ENCODE measurements at places on chromosomes 7 and 10.

GRCh38 chr10:119908166-119908565, 15.6 kb downstream of the SEC23IP start:
- DNase-seq, result no peak

DNA sequence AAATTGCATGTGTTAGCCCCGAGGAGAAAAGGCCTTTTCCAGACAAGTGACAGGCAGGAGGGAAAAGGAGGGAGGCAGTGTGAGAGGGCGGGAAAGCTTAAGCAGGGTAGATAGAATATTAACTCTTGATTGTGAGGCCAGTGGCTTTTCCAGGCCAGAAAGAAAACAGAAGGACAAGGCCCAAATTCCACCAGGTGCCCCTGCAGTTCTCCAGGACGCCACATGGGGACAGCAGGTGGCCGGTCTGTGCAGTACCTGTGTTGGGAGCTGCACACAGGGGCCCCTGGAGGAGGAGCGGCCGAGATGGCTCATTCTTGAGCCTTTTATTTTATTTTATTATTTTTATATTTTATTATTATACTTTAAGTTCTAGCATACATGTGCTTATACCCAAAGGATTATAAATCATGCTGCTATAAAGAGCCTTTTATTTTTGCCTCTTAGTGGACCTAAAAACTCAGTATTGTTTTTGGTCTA, 141.3 kb upstream of the KLF14 start:
- no peak for DNase-seq

GRCh38 chr10:89245802-89246201, 5.8 kb downstream of the LIPA start:
- no peak for DNase-seq

DNA sequence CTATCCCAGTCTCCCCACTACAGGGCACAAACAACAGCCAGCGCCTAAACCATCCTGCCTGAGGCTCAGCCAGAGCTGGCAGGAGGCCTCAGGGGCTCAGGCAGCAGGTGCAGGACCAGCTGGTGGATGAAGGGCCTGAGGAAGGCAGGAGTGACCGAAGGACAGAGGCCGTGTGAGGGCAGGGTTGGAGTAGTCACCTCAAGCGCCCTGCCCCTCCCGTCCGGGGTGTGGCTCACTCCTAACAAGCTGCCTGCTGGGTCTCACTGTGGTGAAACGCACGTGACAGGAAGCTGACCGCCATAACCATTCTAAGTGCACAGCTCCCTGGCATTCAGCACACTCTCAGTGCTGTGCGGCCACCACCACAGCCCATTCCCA, 281.1 kb downstream of the ELFN1 start:
- no peak for DNase-seq

- DNase-seq, result no peak
Measured at GRCh38 chr10:114967071-114967470, 29.1 kb downstream of the TRUB1 start.

GRCh38 chr7:24899161-24899560, 80.8 kb downstream of the OSBPL3 start:
- no peak for DNase-seq

GRCh38 chr10:89228146-89228545, 21.0 kb upstream of the CH25H start:
- no peak for DNase-seq

- no peak for DNase-seq
Measured at GRCh38 chr7:157318015-157318706, 18.6 kb upstream of the DNAJB6 start.

- no peak for DNase-seq
Measured at GRCh38 chr7:141839256-141839655, 2.0 kb downstream of the PRSS37 start.

- no peak for DNase-seq
Measured at GRCh38 chr7:116588225-116588624, 63.4 kb downstream of the CAV1 start.

GRCh38 chr7:34087892-34088891, 182.9 kb downstream of the BMPER start:
- DNase-seq, result no peak

DNA sequence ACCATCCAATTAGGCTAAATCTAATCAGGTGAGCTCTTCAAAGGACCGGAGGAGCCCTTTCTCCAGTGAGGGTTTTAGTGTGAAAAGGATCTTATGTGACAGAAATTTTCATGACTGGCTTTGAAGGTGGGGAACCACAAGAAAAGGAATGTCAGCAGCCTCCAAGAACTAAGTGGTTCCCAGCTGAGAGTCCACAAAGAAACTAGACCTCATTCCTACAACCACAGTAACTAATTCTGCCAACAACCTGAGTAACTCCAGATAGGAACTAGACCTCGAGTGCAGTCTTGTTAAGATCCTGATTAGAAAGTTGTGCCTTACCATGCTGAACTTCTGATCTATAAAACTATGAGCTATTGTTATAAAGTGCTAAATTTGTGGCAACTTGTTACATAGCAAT, 51.3 kb downstream of the PCLO start:
- DNase-seq, result no peak

- no peak for DNase-seq
Measured at GRCh38 chr10:77007834-77008233, 629.8 kb downstream of the KCNMA1 start.

- DNase-seq, result no peak
Measured at GRCh38 chr7:25389489-25390106, 161.3 kb upstream of the NPVF start.

Data from activated T-helper 1 cell treated with anti-CD3 and anti-CD28 coated beads, Interleukin-2, amount 50 U/mL, for 16 hours (primary cell).